ENCODE measurements at places on chromosomes 7 and 10.

DNA sequence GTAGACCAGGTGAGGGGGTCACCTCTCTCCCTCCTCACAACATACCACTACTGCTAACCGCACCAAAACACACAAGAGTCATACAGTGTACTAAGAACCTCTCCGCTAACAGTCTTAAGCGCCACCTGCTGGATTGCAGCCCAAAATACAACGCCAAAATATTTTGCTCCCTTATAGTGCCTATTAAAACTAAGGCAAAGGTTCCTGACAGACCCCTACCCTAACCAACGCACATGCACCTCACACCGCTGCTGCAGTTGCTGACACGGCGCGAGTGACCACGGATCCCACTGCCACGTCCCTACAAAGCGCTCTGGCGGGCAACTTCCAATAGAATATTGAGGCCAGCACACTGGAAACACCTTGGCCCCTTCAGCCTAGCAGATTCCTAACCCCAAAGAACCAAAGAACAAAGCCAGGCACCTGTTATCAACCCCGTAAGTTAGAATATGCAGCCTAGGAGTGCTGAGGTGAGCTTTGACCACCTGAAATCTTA is 563.6 kb upstream of the SEMA3D start:
- peak; percentile 38 for DNase-seq

DNA sequence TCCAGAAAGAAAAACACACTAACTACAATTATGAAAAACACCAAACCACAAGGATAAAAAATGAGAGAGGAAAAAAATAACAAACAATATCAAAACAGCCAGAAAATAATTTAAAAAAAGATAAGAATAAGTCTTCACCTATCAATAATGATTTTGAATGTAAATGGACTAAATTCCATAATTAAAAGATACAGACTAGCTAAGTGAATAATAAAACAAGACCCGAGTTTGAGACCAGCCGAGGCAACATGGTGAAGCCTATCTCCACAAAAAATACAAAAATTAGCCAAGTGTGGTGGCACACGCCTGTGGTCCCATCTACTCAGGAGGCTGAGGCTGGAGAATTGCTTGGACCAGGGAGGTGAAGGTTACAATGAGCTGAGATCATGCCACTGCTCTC is 131.1 kb downstream of the MTERF1 start:
- DNase-seq = no peak

GRCh38 chr7:33901847-33902246 is 3.5 kb upstream of the BMPER start:
- no peak for DNase-seq

DNA sequence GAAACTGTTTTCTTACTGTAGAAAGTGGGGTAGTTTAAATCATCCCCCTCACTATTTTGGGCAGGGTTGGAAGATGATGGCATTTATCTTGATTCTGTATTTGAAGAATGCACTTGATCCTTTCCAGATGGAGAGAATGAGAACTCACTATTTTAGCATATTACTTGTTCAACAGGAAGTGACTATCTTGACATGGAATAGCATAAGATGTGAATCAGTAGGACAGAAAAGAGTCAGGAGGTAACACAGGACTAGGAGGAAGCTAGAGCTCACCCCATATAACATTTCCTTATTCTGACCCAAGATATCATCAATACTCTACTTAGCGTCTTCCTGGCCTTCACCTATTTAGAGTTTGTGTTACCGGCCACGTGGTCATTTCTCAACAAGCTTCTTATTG is 400.2 kb downstream of the PHTF2 start:
- DNase-seq = no peak

- DNase-seq = no peak
Measured at GRCh38 chr7:64905133-64905532, 2.1 kb downstream of the ZNF273 start.

- DNase-seq = no peak
Measured at GRCh38 chr10:23433701-23434100, 5.2 kb upstream of the OTUD1 start.

Data from femur (tissue), 1 donor.